ENCODE measurements at places on chromosomes 11 and 22.

GRCh38 chr11:16261836-16262644, 94.3 kb downstream of the SOX6 start:
- DNase-seq = no peak

GRCh38 chr11:103552086-103552485, 442.9 kb downstream of the DYNC2H1 start:
- DNase-seq = no peak

- no peak for DNase-seq
Observed at GRCh38 chr22:41146573-41146972, 54.2 kb downstream of the EP300 start.

DNA sequence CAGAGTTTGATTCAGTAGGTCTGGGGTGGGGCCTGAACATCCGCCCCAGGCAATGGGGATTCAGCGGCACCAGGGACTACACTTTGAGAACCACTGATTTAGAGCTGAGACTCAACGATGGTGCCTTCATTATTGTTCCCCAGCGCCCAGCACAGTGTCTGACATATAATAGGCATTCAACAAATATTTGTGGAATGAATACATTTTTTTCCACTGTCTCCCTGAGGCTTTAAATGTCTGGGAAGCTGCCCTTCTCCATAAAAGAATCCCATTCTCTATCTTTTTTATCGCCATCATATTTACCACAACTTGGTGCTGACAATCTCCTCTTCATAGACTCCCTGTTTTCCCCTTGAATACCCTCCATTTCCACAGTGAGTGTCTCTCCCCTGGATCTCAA, 23.6 kb upstream of the LMO2 start:
- DNase-seq = no peak
